CD4-positive, CD25-positive, alpha-beta regulatory T cell (primary cell): ENCODE measurements at places on chromosomes 13 and 19. TPM values are rescaled to one million over a fixed set of nuclear protein-coding genes. Genes with fewer than 3 reads are reported as not detected.

DNA sequence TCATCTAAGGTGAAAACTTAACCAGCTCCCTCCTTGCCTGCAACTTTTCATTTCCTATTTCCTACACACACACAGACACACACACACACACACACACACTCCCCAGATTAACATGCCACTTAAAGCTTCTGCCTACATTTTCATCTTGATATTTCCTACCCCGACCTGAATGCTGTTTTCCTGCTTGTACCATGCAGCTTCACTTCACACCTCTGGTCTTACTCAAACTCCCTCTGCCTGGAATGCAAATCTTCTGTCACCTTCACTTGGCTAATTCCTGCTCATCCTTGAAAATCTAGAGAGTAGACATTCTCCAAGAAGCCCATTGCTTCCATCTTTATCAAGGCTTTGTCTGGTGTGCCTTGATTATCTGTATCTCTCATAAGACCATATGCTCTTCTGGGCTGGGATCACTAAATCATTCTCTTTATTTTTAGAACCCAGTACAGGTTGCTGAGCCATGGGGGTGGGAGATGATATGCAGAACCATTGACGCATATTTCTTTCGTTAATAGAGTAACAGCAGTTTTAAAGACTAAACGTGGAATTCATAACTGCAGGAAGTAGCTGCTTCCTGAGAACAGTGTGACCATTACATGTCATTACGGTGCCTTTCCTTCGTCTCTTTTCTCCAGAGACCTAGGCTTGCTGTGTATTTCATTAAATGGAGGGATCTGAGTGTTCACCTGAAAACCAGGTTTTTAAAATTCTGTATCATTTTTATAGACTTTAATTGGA is 37.7 kb downstream of the CNMD start:
- DNase-seq, result no peak
- no peaks in the 10 kb centered on the region for H3K27me3 ChIP-seq
- H3K36me3 ChIP-seq, result no peaks in the 10 kb centered on the region
- no peak overlapping the region for H3K27ac ChIP-seq

- H3K4me1 ChIP-seq, result peaks cover 2% of the 10 kb centered on the region
- no peak overlapping the region for H3K4me3 ChIP-seq
- H3K27ac ChIP-seq, result no peak overlapping the region
- DNase-seq, result no peak
- H3K36me3 ChIP-seq, result peaks cover 17% of the 10 kb centered on the region
- H3K27me3 ChIP-seq, result no peaks in the 10 kb centered on the region
Measured at GRCh38 chr19:1645299-1645698, 7.1 kb downstream of the TCF3 start.

DNA sequence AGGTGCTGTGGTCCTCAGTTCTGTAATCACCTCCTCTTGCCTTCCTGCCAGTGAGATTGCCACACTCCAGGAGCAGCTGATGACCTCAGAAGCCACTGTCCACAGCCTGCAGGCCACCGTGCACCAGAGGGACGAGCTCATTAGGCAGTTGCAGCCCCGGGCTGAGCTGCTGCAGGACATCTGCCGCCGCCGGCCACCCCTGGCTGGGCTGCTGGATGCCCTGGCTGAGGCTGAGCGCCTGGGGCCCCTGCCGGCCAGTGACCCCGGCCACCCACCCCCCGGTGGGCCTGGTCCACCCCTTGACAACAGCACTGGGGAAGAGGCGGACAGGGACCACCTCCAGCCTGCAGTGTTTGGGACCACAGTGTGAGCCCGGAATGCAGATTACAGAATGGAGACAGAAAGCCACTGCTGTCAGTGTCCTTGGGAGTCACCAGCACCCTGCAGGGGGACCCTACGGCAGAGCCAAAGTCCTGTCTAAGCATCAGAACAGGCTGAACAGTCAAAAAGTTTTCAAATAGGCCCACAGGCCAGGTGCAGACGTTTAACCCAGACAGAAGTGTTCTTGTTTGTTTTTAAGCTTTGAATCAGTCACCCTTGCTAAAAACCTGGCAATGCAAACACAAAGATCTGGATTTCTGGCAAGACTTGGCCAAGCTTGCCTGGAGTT is 4.2 kb downstream of the VMAC start:
- H3K27ac ChIP-seq, result no peak overlapping the region
- H3K36me3 ChIP-seq, result peaks cover 8% of the 10 kb centered on the region
- no peaks in the 10 kb centered on the region for H3K27me3 ChIP-seq
- H3K4me1 ChIP-seq, result peaks cover 17% of the 10 kb centered on the region
- no peak for DNase-seq
- H3K4me3 ChIP-seq, result no peak overlapping the region

GRCh38 chr13:79803989-79804388 is 323.0 kb downstream of the NDFIP2 start:
- no peaks in the 10 kb centered on the region for H3K27me3 ChIP-seq
- DNase-seq, result no peak
- H3K4me1 ChIP-seq, result no peaks in the 10 kb centered on the region
- H3K4me3 ChIP-seq, result no peak overlapping the region

DNA sequence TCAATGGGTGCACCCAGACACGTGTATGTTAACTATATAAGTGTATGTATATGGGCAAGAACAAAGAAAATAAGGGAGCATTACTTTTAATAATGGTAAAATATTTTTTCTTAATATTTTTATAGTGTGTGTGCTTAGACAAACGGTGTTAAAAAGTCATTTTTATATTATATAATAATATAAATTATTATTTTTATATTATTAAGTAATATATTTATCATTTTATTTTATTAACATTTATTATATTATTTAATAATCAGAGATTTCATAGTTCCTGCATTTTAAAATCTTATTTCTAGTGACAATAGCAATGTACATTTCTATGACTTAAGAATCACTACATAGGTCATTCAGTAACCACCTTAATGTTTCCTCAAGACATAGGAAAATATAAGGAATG is 184.4 kb downstream of the SLITRK5 start:
- no peak overlapping the region for H3K27ac ChIP-seq
- H3K4me1 ChIP-seq, result no peaks in the 10 kb centered on the region
- no peaks in the 10 kb centered on the region for H3K27me3 ChIP-seq
- DNase-seq, result no peak
- no peak overlapping the region for H3K4me3 ChIP-seq

DNA sequence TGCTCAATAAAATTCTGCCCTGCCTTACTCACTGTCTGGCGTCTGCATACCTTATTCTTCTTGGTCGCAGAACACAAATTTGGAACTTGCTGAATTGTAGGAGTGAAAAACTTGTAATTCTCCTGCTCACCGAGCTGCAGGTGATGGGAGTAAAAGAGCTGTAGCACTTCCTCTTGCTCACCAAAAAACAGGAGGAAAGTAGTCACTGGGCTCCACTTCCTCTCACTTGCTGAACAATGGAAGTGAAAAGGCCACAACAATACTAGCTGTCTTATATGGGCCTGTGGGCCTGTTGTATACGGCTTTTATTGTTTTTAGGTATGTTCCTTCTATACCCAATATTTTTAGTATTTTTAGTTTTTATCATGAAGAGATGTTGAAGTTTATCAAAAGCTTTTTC is 978.7 kb downstream of the SLITRK5 start:
- no peak for DNase-seq
- no peaks in the 10 kb centered on the region for H3K4me1 ChIP-seq
- no peak overlapping the region for H3K27ac ChIP-seq

GRCh38 chr19:4636151-4636717 is 3.1 kb upstream of the TNFAIP8L1 start:
- no peaks in the 10 kb centered on the region for H3K36me3 ChIP-seq
- peak overlapping the region; percentile 37 for H3K4me3 ChIP-seq
- H3K27me3 ChIP-seq, result no peaks in the 10 kb centered on the region
- DNase-seq, result peak; percentile 69
- peaks cover 42% of the 10 kb centered on the region for H3K4me1 ChIP-seq

DNA sequence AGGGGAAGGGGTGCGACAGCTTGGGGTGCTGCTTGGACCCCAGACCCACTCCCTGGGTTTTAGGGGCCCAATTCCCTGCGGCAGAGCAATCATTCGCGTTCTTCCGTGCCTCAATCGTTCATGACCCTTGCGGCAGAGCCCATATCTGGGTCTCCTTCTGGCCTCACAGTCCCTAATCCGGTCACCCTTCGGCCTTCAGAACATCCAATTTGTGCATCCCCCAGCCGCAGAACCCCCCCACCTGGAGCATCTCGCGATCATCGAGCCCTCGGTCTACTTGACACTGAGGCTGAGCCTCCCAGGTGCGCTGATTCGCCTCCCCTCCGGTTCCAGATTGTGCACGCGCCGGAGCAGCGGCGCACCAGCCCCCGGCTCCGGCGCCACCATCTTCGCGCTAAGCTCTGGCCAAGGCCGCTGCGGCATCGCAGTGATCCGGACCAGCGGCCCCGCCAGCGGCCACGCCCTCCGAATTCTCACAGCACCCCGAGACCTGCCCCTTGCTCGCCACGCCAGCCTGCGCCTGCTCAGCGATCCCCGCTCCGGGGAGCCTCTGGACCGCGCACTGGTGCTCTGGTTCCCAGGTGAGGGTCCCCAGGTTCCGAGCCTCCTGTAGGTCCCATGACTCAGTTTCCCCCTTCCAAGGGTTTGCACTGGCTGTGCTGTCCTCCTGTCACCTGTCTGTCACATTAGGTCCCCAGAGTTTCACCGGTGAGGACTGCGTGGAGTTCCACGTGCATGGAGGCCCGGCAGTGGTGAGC is 501 bp downstream of the GTPBP3 start:
- peak; percentile 60 for DNase-seq
- no peaks in the 10 kb centered on the region for H3K27me3 ChIP-seq
- no peaks in the 10 kb centered on the region for H3K36me3 ChIP-seq
- peaks cover 48% of the 10 kb centered on the region for H3K4me1 ChIP-seq
- H3K4me3 ChIP-seq, result peak overlapping the region; percentile 67

- H3K27ac ChIP-seq, result no peak overlapping the region
- DNase-seq, result no peak
- no peaks in the 10 kb centered on the region for H3K36me3 ChIP-seq
- H3K27me3 ChIP-seq, result no peaks in the 10 kb centered on the region
Measured at GRCh38 chr19:54383330-54383729, 18.6 kb upstream of the LAIR1 start.

RANBP3 gene
- 106 TPM for total RNA-seq

TRPC4 gene
- not detected for total RNA-seq

PGLYRP1 gene
- total RNA-seq, result not detected

ZNF726 gene
- total RNA-seq, result 4.4 TPM

EFNA2 gene
- not detected for total RNA-seq
